ENCODE measurements at places on chromosomes 5 and 9.

DNA sequence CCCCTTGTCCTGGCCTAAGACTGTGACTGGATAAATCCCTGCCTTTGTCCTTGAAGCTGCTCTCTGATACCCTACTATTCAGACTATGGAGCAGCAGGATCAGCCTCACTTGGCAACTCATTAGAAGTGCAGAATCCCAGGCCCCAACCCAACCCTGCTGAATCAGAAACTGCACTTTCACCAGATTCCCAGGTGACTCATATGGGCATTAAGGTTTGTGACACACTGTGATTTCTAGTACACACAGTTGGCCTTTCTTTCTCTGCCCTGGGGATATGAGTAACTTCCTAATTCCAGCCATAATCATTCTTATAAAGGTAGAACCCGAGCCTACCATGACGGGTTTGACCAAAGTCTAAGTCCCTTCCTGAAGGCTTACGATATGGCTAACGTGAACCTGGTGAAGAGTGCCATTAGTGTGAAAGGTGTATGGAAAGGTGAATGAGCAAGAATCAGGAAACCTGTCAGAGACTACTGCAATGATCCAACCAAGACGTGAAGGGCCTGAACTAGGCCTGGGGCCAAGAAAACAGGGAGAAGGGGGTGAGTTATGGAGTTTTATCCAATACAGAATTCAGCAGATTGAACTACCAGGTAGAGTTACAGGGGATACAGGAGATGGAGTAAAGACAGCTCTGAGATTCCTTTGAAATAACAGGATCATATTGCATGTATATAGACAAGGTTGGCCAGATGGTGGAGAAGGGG is 533.0 kb downstream of the BNC2 start:
- no peak for DNase-seq

DNA sequence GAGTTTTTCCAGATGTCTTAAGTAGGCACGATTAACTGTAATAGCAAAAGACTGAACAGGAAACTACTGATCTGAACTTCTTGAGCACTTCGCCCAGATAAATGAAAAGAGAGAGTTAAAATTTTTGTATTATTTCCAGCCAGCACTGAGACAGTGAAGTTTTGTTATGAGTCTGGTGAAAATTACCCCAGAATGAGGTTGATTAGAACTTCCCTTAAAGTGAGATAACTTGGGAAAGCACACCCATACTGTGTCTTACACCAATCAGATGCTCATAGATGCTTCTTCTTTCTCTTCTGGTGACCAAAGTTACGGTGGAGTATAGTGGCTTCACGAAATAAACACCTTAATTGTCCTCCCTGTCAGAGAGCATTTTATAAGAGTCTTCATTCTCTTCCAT is 131.8 kb upstream of the SLC12A2 start:
- DNase-seq = no peak

- DNase-seq = no peak
Observed at GRCh38 chr9:97475059-97475458, 26.4 kb upstream of the TMOD1 start.

- no peak for DNase-seq
Observed at GRCh38 chr5:176360894-176361436, 599 bp downstream of the KIAA1191 start.

- DNase-seq = no peak
Observed at GRCh38 chr5:55044175-55044574, 20.1 kb downstream of the GZMK start.

DNA sequence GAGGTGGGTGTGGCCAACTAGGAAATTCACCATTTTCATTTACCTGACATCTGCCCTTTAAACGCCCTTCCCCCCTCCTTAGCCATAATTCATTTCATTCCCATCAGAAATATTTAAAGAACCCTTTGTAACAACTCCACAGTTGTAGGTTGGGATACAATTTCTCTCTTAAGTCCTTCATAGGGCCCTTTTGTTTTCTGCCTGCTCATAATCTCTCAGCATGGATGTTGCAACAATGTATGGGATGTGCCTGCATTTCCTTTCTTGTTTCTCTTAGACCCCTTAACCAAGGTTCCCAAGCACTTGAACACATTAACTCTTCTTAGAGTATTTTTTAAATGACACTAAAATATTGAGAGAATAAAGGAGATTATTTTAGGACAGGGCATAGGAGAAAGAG is 51.7 kb upstream of the MYO10 start:
- no peak for DNase-seq

DNA sequence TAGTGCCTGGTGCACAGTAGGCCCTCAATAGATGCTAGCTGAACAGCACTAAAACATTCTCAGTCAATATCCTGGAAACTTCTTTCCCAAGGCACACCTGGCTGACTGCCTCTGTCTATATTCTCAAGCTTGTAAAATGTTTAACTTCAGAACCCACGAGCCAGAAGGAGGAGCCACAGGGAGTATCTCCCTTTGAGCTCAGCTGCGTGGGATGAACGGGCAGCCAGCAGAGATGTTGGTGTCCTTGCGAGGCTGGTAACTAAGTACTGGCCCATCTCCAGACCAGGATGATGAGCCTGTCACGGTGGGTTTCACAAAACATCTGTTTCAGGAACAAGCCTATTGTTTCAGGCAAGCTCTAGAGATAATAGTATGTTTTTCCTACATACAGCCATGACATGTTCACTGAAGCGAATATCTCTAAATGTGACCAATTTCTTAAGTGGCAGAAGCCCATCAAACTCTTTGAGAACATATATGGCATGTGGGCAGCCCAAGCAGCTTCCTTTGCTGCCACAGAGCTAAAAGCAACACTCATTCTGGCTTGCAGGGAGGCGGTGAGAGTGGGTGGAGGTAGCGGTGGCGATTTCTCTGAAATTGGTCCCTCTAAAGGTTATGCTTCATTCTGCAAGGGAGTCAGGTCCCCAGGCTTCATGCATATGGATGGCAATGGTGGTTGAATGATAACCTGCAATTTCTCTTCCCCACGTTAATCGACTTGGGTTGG is 206.2 kb downstream of the TTLL11 start:
- peak; percentile 66 for DNase-seq

- DNase-seq = no peak
Observed at GRCh38 chr9:130323051-130323745, 57.6 kb downstream of the HMCN2 start.

DNA sequence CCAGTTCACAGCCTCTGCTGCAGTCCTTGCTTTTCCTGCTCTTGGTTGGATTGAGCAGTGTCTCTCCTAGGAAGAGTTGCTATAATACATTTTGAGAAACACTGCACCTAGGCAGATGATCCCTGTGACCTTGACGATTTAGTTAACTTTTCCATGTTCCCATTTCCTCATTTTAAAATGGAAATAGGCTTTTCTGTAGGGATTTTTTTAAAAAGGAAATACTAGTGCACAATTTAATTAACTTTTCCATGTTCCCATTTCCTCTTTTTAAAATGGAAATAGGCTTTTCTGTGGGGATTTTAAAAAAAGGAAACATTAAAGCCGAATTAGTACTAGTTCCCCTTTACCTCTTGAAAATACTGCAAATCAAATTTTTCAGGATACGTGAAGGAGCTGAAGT is 4.7 kb downstream of the ATP6V0E1 start:
- DNase-seq = no peak

All from activated CD8-positive, alpha-beta memory T cell treated with anti-CD3 and anti-CD28 coated beads, Interleukin-2, amount 50 U/mL, for 48 hours (primary cell).